Subcutaneous preadipocyte (primary cell): ENCODE measurements at places on chromosomes 7 and 10. TPM values are rescaled to one million over a fixed set of nuclear protein-coding genes. Genes with fewer than 3 reads are reported as not detected.

The HTR7 gene
- total RNA-seq, result 0.37 and 2.2 TPM in 2 replicates

The NODAL gene
- total RNA-seq, result not detected in 2 replicates

The SAMD9L gene
- 6.1 and 7.0 TPM in 2 replicates for total RNA-seq

The IFIT1 gene
- total RNA-seq, result 4.3 and 5.5 TPM in 2 replicates

The C10orf53 gene
- not detected in 2 replicates for total RNA-seq

The CXCL12 gene
- 0.20 and 8.8 TPM in 2 replicates for total RNA-seq

The TRUB1 gene
- total RNA-seq, result 16.5 and 22.1 TPM in 2 replicates

The SPDYE2 gene
- total RNA-seq, result not detected in 2 replicates
